ENCODE measurements at places on chromosomes 7 and 10.

- no peak for DNase-seq
Observed at GRCh38 chr7:122148878-122149277, 4.8 kb upstream of the AASS start.

- no peak for DNase-seq
Observed at GRCh38 chr10:70255329-70256299, 22.4 kb upstream of the PPA1 start.

DNA sequence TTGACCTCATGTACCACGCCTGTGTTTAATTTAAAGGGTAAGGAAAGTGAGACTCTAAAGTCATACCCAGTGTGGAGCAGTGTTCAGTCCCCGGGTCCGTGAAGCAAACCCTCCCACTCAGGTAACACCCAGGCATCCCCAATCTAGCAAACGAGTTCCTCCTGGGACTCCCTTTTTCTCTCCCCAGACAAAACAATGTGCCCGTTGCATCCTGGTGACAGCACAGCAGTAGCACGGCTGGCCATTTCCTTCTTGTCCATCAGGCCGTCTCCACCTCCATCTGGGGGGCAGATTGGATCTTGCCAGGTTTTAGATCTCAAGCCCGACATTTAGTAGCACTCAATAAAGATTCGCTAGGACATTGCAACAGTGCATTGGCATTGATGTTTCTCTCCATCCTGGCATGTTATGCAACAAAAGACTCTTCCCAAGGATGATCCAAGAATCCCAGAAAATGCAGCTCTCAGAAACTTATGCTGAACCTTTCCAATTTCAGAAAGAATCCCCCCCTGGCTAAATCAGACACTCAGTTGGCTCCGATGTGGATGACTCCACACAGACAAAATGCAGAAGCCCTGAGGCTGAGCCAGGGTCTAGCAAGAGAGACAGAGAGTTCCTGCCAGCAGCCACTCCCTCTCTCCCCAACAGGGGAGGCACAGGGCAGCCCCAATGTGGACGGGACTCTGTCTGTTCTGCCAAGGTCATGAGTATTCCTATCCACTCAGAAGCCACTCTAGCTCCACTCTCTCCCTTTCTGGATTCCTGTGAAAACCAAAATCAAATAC lies 274.5 kb upstream of the MGMT start:
- no peak for DNase-seq

- no peak for DNase-seq
Observed at GRCh38 chr7:81414411-81414810, 355.4 kb downstream of the HGF start.

DNA sequence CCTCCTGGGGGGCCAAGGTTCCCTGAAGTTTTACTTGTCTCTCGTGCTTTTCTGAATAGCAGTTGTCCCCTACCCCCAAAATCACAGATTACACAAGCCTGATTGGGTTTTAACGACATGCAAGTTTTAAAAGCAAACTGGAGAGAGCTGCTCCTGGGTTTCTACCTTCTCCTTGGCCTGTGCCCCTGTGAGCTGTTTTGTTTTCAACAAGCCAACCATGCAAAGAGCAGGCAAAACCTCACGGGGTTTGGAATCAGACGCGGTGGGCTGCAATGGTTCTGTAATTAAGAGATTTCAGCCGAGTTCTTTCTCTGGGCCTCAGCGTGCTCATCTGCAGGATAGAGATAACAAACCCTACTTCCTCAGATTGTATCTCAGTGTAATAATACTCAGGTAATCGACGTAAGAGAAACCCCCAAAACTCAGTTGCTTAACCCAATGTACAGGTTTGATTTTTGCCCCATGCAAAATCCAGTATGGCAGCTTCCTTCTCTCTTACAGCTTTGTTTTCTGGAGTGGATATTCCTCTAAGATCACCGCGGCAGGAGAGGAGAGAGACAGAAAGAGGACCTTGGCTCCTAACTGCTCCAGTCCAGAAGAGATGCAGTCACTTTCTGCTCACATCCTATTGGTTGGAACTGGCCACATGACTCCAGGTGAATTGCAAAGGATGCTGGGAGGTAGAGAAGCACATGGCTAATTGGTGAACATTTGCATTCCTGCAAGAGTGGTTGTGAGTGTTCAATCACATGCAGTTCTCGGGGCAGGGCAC lies 42.0 kb downstream of the MYL10 start:
- DNase-seq = no peak

- DNase-seq = no peak
Observed at GRCh38 chr7:55572378-55573233, at the start of gene VOPP1. VOPP1 (minus strand) TSS chr7:55572502; CDS start chr7:55572324, 178 bp downstream.

GRCh38 chr10:129105266-129105665 lies 361.8 kb upstream of the MGMT start:
- no peak for DNase-seq

- DNase-seq = no peak
Observed at GRCh38 chr10:77289027-77289501, 348.5 kb downstream of the KCNMA1 start.

Data from AG09309 (cell line).